ENCODE measurements at places on chromosomes 12 and 14.

DNA sequence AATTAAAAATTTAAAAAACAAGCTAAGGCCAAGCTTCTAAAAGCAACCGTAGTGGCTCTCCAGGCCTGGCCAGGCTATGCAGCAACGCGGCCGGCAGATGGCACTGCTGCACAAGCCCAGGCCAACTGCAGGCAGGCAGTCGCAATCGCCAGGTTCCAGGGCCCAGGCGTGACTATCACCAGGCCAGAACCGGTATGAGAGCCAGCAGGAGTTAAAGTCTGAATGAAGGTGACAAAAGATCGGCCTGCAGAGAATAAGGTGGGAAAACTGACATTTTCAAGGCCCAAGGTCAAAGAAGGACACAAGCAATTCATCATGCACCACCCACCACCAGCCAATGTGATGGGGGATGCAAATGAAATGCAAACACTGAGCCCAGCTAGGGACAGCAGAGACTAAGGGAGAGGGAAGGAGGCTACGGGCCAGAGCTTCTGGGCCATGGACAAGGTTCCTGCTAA, 43.6 kb upstream of the ANO2 start:
- DNase-seq, result peak; percentile 69

GRCh38 chr12:4281173-4281654, 7.7 kb downstream of the CCND2 start:
- DNase-seq, result no peak

GRCh38 chr12:75717902-75718301, 206.5 kb upstream of the KRR1 start:
- DNase-seq, result no peak

DNA sequence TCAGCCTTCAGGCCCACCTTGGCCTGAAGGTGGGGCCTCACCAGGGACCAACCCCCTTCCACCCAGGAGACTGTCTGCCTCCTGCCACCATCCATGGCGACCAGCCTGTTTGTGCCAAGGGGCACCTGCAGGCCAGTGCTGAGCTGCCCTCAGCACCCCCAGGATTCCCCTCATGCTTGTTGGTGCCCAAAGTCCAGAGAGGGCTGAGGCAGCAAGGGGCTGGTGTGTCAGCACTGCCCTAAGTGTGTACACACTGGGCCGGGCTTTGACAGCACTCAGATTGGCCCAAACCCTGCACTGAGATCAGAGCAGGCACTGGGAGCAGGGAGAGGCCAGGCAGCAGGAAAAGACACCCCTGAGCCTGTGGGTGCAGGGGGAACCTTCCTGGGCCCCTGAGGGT, 18.6 kb downstream of the SYNJ2BP start:
- no peak for DNase-seq

- no peak for DNase-seq
These were observed 92.8 kb downstream of the DNAH10 start for GRCh38 chr12:123854918-123855317.

DNA sequence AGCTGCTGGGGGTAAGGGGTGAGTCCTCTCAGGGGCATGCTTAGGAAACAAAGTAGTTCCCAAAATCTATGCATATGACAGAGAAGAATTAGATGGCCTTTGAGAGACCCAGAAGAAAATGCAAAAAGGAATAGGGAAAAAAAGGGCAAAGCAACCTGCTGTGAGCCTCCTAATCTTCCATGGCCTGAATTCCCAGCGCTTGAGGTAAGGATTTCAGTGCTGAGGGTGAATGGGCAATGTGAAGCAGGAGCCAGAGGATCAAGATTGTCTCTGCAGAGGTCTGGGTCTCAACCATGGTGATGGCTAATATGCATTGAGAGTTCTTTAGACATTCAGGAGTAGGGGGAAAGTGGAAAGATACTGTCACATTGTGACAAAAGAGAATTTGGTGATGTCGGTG, 31.5 kb downstream of the GPR65 start:
- no peak for DNase-seq

DNA sequence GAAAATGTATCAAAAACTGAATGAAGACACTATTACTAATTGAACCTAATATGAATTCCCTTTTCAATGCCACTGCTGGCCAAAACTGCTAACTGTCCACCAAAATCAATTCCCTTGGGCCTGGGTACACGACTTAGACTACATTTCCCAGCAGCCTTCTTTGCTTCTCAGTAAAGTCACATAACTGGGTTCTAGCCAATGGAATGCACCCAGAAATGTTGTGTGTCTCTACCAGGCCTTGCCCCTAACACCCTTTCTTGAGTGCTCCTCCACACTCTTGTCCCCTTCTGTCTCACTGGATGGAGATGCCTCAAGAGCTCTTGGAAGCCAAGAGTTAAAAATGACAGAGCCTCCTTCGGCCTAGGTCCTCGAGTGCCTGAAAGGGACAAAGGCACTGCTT, 156.8 kb downstream of the PPM1H start:
- DNase-seq, result no peak

- no peak for DNase-seq
These were observed 380.8 kb downstream of the ALG10 start for GRCh38 chr12:34402899-34403705.

GRCh38 chr12:21296751-21297406, 37.8 kb downstream of the SLCO1A2 start:
- peak; percentile 7 for DNase-seq

DNA sequence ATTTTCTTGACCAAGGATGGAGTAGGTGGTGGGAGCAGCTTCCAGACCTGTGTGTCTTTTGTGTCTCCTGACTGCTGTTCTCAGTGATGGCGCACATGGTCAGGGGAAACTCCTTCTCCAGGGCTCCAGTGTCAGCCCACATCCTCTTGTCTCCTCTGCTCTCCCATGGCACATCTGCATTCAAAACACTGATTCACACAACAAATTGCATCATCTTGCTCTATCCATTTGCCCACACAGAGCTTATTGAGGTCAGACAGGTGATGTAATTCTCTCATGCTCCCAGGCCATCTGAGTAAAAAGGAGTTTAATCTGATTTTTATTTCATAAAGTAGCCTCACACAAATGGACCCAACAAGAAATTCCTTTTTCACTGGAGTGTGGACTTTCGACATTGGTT, 21.8 kb upstream of the TMEM132C start:
- DNase-seq, result no peak

DNA sequence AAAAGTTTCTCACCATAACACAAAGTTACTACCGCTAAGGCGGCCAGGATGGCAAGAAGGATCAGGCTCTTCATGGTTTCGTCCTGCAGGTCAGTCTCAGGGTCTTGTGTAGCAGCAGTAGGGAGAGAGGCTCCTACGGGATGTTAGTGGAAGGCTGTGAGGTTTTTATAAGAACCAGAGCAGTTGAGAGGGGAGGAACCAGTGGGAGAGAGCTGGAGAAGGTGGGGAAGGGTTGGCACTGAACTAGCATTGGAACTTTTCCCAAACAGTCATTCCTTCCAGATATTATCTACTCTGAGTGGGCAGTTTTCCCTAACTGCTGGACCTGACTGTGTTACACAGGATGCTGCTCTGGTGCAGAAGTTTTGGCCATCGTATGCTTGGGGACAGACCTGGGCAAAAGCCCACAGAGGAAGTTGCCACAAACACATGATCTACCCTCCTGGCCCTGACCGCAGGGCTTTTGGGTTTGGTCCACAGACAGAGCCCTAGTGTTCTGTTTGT, at the start of gene MGP:
TSS of gene MGP (minus strand) at position 137 of the 504 bp plus-strand sequence. CDS start at position 74, 63 bp downstream.
- DNase-seq, result no peak

DNA sequence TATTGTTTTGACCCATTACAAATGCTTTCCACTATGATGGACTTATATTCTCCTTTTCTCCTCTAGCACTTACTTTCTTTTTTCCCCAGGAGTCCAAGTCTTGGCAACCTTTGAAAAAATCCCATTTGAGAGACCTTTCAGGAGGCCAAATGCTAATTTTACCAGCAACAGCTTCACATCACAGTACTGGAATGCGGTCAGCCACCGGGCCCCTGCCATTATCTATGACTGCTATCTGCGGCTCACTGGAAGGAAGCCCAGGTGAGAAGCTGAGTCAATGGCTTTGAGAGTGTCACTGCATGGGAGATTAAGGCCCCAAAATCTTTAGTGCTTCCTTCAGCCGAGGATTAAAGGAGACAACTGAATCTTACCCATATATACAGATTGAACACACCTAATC, 64.2 kb downstream of the ERGIC2 start:
- no peak for DNase-seq

- DNase-seq, result no peak
These were observed 70.5 kb downstream of the NUAK1 start for GRCh38 chr12:106068296-106068695.

DNA sequence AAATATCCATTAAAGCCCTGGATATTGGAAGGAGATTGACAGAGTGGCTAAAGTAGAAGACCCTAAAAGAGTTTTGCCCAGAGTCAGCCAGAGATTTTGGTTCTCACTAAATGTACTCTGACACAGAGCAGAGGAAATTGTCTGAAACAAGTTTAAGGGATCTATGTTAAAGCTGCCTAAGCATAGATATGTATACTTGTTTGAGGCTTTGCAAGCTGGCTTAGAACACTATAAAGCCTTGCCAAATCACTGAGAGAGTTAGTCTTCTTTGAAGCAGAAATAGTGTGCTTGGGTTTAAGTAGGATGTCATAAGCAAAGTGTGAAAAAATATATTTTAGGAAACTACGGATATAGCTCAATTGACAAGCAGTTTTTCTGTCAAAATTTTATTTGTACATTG, 653.5 kb downstream of the FSCB start:
- no peak for DNase-seq

GRCh38 chr12:21769307-21769706, 5.2 kb downstream of the KCNJ8 start:
- no peak for DNase-seq

- DNase-seq, result no peak
These were observed 22.5 kb downstream of the FBXO21 start for GRCh38 chr12:117167769-117168168.

GRCh38 chr14:45084946-45085346, 1.0 kb downstream of the PRPF39 start:
- no peak for DNase-seq
